SJSA1 (cell line): ENCODE measurements at places on chromosomes 6 and 20. TPM values are rescaled to one million over a fixed set of nuclear protein-coding genes. Genes with fewer than 3 reads are reported as not detected.
A peak's percentile ranks its signal among the peaks of the same experiment; 100 is the strongest.

- H3K27ac ChIP-seq: no peak overlapping the region
- H3K27me3 ChIP-seq: no peaks in the 10 kb centered on the region
- H3K36me3 ChIP-seq: no peaks in the 10 kb centered on the region
- no peaks in the 10 kb centered on the region for H3K4me1 ChIP-seq
Measured at GRCh38 chr20:40493549-40493948, 195.5 kb downstream of the MAFB start.

GRCh38 chr6:42201382-42201781, 6.6 kb upstream of the GUCA1B start:
- H3K4me3 ChIP-seq: no peak overlapping the region
- H3K27me3 ChIP-seq: no peaks in the 10 kb centered on the region
- H3K4me1 ChIP-seq: peaks cover 28% of the 10 kb centered on the region
- DNase-seq: no peak
- H3K27ac ChIP-seq: no peak overlapping the region
- peaks cover 21% of the 10 kb centered on the region for H3K36me3 ChIP-seq

DNA sequence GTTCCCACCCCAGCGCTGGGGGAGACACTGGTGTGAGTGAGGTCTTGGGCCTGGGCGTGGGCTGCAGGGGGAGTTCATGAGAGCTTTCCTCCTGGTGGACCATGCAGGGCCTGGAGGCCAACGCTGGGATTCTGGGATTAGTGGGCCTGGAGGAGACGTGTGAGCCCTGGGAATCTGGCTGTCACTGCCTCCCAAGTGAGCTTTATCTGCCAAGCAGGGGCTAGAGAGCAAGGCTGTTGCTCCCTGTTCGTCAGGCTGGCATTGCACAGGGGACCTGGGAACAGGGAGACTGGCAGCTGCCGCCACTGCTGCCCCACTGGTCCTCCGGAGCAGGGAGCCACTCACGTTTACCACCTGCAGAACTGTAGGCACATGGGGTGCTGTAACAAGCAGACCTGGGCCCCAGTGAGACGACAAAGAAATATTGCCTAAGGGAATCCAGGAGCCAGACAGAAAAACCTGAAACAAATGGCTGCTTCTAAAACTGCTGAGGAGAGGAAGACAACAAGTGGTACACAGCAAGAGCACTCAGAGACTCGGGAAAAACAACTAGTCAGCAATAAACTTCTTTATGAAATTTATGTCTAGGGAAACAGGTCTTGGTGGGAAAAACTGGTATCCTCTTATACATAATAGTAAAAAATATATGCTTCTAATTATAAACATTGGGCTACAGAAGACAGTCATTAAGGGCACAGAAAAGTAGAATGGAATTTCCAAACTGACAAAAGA, 45.2 kb downstream of the PPP1R3G start:
- DNase-seq: no peak
- no peaks in the 10 kb centered on the region for H3K36me3 ChIP-seq
- H3K4me1 ChIP-seq: peaks cover 14% of the 10 kb centered on the region
- no peaks in the 10 kb centered on the region for H3K27me3 ChIP-seq

GRCh38 chr6:3284436-3284876, 25.7 kb downstream of the PSMG4 start:
- H3K27ac ChIP-seq: no peak overlapping the region
- no peak overlapping the region for H3K4me3 ChIP-seq
- H3K4me1 ChIP-seq: no peaks in the 10 kb centered on the region
- peaks cover 13% of the 10 kb centered on the region for H3K36me3 ChIP-seq

GRCh38 chr6:170290296-170291128, at the start of gene DLL1:
Gene DLL1 (minus strand): TSS chr6:170291078. CDS start chr6:170290139, 939 bp downstream.
- peaks cover 97% of the 10 kb centered on the region for H3K27me3 ChIP-seq
- no peak within 1 kb of the TSS for H3K27ac ChIP-seq
- peak; percentile 46 for DNase-seq
- H3K36me3 ChIP-seq: no peaks in the 10 kb centered on the region
- peaks cover 35% of the 10 kb centered on the region for H3K4me1 ChIP-seq
- H3K4me3 ChIP-seq: peak within 1 kb of the TSS; percentile 45

Gene LY86
- not detected in 2 replicates for total RNA-seq

DNA sequence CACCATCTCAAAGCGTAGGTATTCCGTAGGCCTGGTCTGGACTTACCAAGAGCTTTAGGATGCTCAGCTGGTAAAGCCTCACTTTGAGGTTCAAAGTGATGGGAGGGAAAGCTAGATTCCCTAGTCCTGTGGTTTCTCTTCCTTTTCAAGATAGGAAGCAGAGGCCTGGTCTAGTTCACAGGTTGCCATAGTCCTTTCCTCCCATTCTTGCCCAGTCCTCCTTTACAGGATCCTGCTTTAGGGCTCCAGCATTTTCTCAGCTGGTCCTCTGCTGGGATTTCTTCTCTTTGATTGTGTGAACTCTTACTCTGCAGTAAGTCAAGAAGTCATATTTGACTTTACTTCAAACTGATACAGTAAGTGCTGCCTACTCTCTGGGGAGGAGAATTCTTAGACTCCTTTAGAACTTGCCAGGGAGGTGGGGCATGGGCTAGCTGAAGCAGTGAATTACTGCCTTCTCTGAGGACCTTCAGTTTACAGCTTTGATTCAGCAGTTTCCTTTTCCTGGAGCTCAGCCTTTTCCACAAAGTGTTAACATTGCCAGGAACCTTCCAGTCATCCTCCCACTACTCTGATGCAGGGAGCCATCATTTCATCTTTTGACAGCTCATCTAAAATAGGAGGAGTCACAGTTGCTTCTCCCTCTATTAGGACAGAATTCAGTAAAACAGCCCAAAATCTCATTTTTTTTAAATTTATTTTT, 42.8 kb upstream of the PLCG1 start:
- peaks cover 11% of the 10 kb centered on the region for H3K4me1 ChIP-seq
- H3K27me3 ChIP-seq: no peaks in the 10 kb centered on the region
- H3K4me3 ChIP-seq: no peak overlapping the region
- H3K36me3 ChIP-seq: peaks cover 75% of the 10 kb centered on the region
- H3K27ac ChIP-seq: no peak overlapping the region
- no peak for DNase-seq

Gene MUC21
- total RNA-seq: not detected in 2 replicates

- no peak for DNase-seq
- no peaks in the 10 kb centered on the region for H3K4me1 ChIP-seq
- no peak overlapping the region for H3K27ac ChIP-seq
- H3K36me3 ChIP-seq: no peaks in the 10 kb centered on the region
Measured at GRCh38 chr6:169521825-169522224, 180.0 kb downstream of the WDR27 start.

GRCh38 chr20:52993076-52993475, 20.9 kb downstream of the TSHZ2 start:
- H3K27me3 ChIP-seq: no peaks in the 10 kb centered on the region
- H3K36me3 ChIP-seq: no peaks in the 10 kb centered on the region
- DNase-seq: no peak
- no peak overlapping the region for H3K27ac ChIP-seq
- no peaks in the 10 kb centered on the region for H3K4me1 ChIP-seq

GRCh38 chr6:32126880-32127279, 1.2 kb downstream of the ATF6B start:
- peaks cover 26% of the 10 kb centered on the region for H3K4me1 ChIP-seq
- H3K27me3 ChIP-seq: no peaks in the 10 kb centered on the region
- no peak overlapping the region for H3K27ac ChIP-seq

DNA sequence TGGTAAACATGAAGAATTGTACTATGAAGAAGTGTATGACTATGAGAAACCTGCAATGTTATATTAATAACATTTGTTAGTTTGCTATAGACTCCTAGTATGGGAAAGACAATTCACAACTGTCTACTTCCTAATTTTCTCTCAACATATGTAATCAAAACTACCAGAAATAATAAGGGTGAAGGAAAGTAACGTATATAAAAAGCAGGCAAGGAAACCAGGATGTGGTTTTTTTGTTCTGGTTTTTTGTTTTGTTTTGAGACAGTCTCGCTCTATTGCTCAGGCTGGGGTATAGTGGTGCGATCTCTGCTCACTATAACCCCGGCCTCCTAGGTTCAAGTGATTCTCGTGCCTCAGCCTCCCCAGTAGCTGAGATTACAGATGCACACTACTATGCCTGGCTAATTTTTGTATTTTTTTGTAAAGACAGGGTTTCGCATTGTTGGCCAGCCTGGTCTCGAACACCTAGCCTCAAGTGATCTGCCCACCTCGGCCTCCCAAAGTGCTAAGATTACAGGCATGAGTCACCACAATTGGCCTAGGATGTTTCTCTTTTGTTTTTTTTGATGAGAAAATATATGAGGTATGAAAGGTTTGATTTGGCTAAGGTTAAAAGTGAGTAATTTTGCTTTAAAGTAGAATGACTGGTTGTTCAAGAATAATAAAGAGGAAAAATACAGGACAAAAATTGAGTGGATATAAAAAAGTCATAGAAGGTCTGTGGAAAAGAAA, 83.1 kb downstream of the PTCHD4 start:
- no peak for DNase-seq
- no peaks in the 10 kb centered on the region for H3K4me1 ChIP-seq
- no peaks in the 10 kb centered on the region for H3K36me3 ChIP-seq
- H3K4me3 ChIP-seq: no peak overlapping the region

- H3K4me1 ChIP-seq: peaks cover 41% of the 10 kb centered on the region
- H3K36me3 ChIP-seq: no peaks in the 10 kb centered on the region
- no peak overlapping the region for H3K4me3 ChIP-seq
- DNase-seq: peak; percentile 75
Measured at GRCh38 chr6:80457439-80457933, 351.0 kb downstream of the BCKDHB start.

DNA sequence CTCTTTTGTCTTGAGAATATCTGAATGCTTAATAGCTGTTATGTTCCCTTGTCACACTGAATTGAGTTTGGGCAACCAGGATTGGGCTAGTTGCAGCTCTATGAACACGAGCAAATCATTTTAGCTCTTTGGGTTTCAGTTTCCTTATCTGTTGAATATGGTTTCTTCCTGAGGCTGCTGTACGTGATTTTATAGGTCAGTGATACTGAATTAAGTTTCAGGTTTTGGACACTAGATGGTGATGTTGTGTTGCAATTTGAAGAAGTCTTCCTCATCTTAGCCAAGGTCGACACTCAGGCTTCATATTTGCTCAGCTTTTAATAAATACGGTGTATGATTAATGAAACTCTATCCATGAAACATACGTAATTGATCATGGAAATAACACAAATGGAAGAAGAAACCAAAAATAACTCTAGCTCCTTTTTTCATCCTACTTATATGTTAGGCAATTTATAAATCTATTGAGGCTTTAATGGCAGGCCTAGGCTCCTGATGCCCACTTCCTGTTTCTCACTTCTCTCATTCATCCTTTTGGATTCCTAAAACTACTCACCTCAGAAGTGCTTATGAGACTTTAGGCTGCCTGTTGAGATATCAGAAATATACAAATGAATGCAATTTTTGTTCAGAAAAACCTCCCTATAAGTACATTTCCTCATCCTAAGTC, 354.1 kb upstream of the MAP3K7 start:
- H3K27ac ChIP-seq: no peak overlapping the region
- no peak overlapping the region for H3K4me3 ChIP-seq
- no peaks in the 10 kb centered on the region for H3K36me3 ChIP-seq
- DNase-seq: no peak

DNA sequence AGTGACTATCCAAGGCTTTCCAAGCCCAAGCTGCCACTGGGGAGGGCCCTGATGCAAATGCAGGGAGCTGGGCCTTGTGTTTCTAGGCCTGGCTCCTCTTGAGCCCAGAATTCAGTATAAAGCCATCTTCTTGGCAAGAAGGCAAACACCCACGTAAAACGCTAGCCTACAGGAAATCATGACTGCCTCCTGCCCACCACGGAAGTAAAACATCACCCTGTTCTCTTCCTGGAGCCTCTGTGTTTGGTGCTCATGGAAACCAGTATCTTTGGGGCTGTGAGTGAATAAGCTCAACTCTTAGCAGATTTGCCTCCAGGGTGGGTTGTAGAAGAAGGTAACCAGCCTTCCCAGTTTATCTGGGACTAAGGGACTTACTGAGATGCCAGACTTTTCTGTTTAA, 271.0 kb downstream of the ZNF217 start:
- H3K36me3 ChIP-seq: no peaks in the 10 kb centered on the region
- H3K4me3 ChIP-seq: no peak overlapping the region
- no peak overlapping the region for H3K27ac ChIP-seq
- no peaks in the 10 kb centered on the region for H3K4me1 ChIP-seq
- no peak for DNase-seq

Gene RNF182
- total RNA-seq: 3.1 and 7.2 TPM in 2 replicates

- H3K27ac ChIP-seq: no peak overlapping the region
- H3K4me3 ChIP-seq: no peak overlapping the region
- H3K4me1 ChIP-seq: no peaks in the 10 kb centered on the region
- no peaks in the 10 kb centered on the region for H3K27me3 ChIP-seq
- DNase-seq: no peak
Measured at GRCh38 chr6:74550821-74551220, 655.0 kb downstream of the COL12A1 start.

Gene ANKRD66
- total RNA-seq: not detected in 2 replicates
